ENCODE measurements at places on chromosomes 3 and 15.

- DNase-seq, result no peak
These were observed 91.2 kb upstream of the NAALADL2 start for GRCh38 chr3:174767853-174768382.

- DNase-seq, result no peak
These were observed 112.7 kb downstream of the KLF13 start for GRCh38 chr15:31439328-31439727.

GRCh38 chr3:61985020-61985419 lies 388.3 kb downstream of the FEZF2 start:
- no peak for DNase-seq

GRCh38 chr3:142104763-142105162 lies 44.6 kb downstream of the TFDP2 start:
- DNase-seq, result no peak

- DNase-seq, result no peak
These were observed 29.9 kb downstream of the IL5RA start for GRCh38 chr3:3080309-3080708.

- DNase-seq, result peak; percentile 66
These were observed 1.1 kb upstream of the SMAD6 start for GRCh38 chr15:66700802-66701421.

DNA sequence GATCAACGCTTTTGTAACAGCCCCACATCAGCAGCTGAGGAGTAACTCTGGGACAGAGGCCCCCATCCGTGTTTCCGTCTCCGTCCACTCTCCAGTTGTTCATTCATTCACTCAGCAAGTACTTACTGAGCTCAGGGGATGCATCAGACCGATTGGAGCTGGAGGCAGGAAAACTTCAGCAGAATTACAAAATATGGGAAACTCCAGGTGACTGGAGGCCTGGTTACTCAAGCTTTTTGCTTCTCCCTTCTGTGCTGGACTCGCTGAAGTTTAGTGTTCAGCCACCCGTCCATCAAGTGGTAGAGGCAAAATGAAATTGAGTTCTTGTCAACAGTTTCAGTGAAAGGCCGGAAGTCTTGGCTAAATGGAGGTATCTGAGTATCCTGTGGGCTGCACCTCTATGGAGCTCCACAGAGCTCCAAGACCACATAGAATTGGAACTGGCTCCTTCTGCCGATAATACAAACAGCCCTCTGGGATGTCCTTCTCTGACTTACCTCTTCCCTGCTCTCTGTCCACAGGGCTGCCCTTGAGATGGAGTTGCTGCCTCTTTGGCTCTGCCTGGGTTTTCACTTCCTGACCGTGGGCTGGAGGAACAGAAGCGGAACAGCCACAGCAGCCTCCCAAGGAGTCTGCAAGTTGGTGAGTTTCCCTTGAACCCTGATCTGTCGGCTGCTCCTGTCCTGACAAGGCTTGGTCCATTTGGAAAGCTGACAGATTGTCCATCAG lies 14.7 kb downstream of the NRROS start:
- DNase-seq, result no peak

GRCh38 chr3:55244247-55244646 lies 242.9 kb downstream of the WNT5A start:
- no peak for DNase-seq

GRCh38 chr3:100726706-100727105 lies 17.4 kb downstream of the TFG start:
- no peak for DNase-seq

GRCh38 chr3:123085293-123085931 lies 18.6 kb downstream of the PDIA5 start:
- DNase-seq, result no peak

- no peak for DNase-seq
These were observed 20.6 kb upstream of the RBM5 start for GRCh38 chr3:50068134-50068533.

DNA sequence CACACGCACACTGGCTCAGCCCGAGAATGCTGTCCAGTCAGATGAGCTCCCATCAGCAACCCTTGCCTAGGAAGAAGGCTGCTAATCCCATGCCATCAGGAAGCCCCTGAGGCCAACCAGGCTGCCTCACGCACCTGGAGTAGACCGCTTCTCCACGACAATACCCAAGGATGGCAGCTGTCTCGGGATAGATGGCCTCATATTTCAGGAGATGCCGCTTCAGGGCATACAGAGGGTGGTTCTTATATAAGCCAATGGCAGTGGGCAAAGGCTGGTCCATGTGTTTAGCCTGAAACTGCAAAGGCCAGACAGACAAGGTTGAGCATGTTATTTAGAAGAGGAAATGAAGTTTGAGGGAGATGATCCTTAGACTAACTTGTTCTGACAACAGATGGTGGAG lies 22.2 kb downstream of the XPC start:
- no peak for DNase-seq

DNA sequence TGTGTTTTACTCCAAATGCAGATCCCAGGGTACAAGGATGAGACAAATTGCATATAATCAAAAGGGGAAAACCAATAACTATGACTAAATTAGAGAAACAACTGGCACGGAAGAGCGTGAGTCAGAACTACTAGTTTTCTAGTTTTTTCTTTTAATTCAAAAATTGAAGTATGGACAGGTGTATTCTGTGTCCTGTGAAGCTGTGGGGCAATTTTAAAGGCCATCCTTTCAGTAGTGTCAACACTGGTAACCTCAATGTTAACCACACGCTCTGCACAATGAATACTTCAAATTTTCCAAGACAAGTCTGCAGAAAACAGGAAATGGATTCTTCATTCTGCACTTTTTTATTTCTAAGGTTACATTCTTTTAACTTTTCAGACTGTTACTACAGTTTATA lies 32.5 kb upstream of the GOLGA8A start:
- DNase-seq, result no peak

GRCh38 chr15:62087671-62088352 lies 21.0 kb downstream of the C2CD4A start:
- DNase-seq, result no peak

- no peak for DNase-seq
These were observed 135.3 kb downstream of the DIPK2A start for GRCh38 chr3:144106970-144107369.

DNA sequence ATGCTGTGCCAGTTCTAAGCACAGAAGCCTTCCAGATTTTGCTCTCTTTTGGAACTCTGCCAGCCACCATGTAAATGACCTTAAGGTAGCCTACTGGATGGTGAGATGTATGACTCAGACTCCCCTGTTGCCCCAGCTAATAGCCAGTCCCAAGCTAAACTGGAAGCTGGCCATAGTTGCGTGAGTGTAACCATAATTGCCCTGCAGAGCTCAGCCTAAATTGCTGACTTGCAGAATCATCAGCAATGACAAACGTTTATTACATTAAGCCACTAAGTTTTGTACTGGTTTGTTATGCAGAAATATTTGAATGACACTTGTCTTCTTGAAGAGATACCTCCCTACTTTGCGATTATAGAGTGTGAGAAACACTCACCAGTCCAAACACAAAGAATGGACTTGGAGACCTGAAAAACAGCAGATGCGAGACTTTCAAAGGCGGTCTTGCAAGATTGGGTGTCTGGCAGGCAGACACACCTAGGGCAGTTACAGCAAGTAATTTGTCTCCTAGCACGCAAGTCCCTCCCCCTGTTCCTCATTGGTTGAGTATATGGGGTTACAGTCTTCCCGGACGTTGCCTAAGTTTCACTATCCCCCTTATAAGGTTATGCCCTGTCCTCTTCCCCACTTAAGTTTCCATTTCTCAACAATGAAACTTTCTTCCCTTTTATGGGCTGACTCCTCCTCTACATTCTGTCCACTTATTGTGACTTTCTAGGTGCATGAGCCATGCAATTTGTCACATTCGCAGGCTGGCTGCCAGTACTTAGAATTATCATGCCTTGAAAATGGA lies 83.6 kb upstream of the XCR1 start:
- DNase-seq, result no peak

DNA sequence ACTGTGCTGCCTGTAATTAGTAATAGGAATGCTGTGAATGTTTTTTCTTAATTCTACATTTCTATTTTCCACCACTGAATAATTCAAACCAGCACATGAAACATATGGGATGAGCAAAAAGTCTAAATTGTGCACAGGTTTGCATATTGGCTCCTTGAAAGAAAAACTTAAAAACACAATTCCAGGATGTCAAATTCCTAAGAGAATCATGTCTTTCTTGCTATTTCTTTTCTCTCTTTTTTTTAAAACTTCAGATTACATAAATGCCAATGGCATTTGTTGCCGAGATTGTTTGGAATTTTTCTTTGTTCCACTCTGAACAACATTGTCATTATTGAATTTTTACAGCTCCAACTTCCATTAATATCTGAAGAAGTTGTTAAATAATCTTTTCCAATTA lies 60.8 kb downstream of the VGLL3 start:
- DNase-seq, result no peak

GRCh38 chr3:101278727-101279126 lies 41.6 kb downstream of the IMPG2 start:
- no peak for DNase-seq

DNA sequence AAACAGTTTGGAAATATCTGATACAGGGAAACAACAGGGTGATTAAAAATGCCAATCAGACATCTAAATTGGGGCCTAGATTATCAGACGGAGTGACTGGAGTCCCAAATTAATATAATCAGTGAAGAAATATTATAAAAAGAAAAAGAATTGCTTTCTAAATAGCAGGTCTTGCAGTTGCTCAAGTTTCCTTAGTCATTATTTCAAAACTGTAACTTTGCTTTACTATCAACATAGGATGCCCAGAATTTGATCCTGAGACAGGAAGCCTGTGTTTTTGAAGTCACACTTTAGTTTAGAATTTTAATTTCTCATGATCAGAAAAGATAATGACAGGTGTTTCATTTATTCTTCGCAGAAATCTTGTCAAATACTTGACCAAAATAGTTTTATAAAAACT lies 105.9 kb downstream of the IL1RAP start:
- no peak for DNase-seq

DNA sequence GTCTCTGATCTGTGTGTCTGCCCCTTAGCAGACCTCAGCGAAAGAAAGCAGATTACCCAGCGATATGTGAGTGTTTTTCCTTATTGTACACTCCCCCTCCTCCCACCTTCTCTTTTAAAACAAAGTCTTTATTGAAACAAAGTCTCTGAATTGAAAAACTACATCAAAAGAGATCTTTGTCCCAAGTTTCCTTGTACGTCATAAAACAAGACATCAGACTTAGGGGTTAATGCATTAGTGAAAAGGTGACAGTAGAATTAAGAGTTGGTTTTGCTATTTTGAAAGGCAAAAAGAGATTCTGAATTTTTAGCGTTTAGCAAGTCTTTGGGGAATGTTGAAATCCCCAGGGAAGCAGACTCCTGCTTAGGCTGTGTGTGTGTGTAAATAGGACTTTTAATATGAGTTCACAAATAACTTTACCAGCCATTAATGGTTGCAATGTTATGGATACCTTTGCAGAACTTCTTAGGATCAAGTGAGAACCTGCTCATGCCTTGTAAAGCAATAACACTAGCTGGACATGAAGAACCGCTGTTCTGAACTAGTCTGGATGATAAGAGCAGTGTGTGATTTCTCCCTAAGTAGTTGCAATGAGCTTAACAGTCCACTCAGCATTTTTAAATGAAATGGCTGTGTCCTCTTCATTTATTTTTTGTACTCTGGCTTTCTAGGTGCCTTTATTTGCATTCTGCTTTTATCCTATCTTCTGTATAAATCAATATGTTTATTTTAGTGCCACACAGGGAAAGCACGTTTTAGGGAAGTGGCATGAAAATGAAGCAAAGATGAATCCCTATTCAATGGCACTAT lies 136.6 kb downstream of the MCTP2 start:
- DNase-seq, result no peak

- no peak for DNase-seq
These were observed 67.6 kb upstream of the CFAP20DC start for GRCh38 chr3:59117396-59117795.

GRCh38 chr3:139327861-139328260 lies 16.0 kb upstream of the MRPS22 start:
- DNase-seq, result no peak

- DNase-seq, result no peak
These were observed 1.7 kb downstream of the NCEH1 start for GRCh38 chr3:172708921-172709773.

- no peak for DNase-seq
These were observed 98.7 kb upstream of the STRIT1 start for GRCh38 chr3:155392138-155392537.

DNA sequence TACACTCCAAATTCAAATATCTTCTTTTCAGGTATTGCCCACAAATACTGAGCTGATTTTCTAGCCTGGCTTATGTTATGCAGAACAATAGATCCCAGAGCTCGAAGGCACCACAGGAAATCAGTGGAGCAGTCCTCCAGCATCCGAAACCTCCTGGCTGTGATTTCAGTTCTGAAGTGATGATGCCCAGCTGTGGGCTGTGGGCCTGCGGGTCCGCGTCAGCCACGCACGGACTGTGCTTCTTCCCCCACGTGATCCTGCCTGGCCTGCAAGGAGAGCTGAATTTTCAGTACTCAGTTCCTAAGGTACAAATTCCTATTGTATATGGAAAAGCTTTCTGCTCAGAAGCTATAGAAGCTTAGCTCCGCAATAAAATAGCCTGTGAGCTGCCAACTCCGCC lies 96.2 kb downstream of the OCA2 start:
- DNase-seq, result no peak

DNA sequence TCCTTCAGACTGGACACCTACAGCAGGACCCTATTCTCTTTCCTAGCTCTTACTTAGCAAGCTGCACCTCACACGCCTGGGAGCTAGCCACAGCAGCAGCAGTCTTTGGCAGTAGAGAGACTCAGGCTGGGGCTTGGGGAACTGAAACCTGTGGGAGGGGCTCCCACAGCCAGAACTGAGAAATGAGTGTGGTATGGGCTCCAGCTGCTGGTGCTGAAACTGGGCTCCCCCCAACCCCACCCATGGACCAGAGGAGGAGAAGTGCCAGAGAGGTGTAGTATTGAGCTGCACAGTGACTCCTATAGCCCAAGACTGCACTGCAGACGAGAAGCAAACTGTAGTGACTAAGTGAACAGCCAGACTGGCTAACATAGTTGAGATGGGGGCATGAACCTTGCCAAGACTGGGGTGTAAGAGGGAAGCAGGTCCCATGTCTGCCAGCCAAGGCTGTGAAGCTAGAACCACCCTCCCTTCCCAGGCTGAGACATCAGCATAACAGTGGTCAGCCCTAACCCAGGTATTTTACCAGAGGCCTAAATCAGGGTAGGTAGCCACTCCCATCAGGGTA lies 62.5 kb downstream of the MYO5A start:
- DNase-seq, result no peak

DNA sequence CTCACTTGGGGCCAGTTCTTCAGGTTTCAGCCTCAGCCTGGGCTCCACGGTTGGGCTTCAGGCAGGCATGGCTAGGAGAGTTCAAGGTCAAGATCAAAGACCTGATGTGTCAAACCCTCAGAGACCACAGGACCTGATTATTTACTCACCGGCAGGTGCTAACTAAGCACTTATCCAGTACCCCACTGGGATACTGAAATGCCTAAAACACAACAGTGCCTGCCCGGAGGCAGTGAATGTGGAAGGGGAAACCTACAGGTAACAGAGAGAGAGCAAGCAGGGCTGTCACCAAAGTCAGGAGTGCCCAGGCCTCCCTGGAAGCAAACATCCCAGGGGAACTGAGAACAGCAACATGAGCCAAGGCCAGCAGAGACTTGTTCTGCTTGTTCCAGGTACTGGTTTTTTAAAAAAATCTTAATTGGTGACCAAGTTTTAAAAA lies 6.7 kb downstream of the IDH2 start:
- no peak for DNase-seq

Measured in activated CD4-positive, CD25-positive, alpha-beta regulatory T cell treated with anti-CD3 and anti-CD28 coated beads, Interleukin-2, amount 50 U/mL, for 16 hours (primary cell).